ENCODE measurements at places on chromosomes 12 and 14.

GRCh38 chr12:124296916-124297351 lies 2.0 kb downstream of the RFLNA start:
- DNase-seq, result no peak

GRCh38 chr14:24237463-24237955 lies 4.8 kb downstream of the GMPR2 start:
- no peak for DNase-seq

DNA sequence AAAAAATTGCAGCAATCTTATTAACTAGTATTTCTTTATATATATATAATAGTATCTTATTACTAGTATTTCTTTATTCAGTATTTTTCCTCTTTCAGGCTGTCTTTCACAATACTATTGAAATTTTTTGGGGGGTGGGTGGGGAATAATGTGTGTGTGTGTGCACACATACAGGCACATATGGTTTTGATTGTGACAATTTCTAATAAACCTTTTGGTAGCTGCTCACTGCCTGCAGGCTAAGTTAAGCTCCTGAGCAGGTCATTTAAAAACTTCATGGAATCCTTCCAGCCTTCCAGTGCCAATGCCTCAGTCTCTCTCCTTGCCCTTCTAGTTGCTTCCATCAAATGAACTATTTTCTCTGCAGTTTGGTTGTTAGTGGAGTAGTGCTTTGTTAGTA lies 490.1 kb downstream of the PCNX1 start:
- no peak for DNase-seq

DNA sequence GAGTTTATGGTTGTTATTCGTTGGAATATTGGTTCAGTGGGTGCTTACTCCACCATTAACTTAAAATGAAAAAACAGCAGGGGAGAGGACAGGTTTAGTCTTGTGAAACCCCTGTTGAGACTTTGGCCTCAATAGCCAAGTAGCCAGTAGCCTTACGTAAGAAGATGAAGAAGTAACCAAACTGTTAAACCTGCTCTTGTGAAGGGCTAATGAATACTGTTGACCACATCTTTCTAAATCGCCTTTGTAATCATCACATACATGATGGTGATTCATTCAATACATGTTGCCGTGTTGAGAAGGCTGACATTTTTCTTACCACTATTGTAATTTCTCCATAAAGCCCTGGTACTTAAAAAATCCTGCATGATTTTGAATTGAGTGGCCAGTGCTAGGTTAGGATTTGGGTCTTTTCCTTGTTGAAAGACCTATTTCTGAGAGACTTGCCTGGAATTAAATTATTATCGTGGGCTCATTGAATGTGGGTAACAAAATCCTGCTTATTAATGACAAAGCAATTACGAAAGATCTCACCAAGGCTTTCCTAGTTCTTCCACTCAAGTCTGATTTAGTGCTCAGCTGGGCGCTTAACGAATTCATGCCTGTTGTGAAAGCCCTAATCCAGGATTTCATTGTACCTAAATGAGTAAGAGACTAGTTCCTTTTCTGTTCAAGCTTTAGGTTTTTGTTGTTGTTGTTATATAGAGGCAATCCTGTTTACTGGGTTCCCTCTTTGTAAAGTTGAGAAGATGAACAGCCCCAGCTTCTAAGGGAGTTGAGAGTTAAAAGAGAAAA lies 333.1 kb downstream of the FUT8 start:
- no peak for DNase-seq

DNA sequence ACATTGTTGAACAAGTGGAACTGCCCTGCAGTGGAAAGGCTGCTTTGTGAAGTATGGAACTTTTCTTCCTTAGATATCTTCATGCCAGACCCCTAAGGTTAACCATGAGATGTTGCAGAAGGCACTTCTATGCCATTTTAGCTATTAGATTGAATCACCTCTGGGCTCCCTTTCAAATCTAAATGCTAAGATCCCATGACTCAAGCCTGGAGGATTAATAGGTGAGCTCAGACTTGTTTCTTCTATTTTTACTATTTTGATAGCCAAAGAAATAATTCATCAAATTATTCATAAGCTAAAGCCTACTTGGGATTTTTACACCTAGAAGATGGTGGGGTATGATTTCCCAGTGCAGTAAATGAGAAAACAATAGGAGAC lies 64.3 kb downstream of the DAD1 start:
- no peak for DNase-seq

DNA sequence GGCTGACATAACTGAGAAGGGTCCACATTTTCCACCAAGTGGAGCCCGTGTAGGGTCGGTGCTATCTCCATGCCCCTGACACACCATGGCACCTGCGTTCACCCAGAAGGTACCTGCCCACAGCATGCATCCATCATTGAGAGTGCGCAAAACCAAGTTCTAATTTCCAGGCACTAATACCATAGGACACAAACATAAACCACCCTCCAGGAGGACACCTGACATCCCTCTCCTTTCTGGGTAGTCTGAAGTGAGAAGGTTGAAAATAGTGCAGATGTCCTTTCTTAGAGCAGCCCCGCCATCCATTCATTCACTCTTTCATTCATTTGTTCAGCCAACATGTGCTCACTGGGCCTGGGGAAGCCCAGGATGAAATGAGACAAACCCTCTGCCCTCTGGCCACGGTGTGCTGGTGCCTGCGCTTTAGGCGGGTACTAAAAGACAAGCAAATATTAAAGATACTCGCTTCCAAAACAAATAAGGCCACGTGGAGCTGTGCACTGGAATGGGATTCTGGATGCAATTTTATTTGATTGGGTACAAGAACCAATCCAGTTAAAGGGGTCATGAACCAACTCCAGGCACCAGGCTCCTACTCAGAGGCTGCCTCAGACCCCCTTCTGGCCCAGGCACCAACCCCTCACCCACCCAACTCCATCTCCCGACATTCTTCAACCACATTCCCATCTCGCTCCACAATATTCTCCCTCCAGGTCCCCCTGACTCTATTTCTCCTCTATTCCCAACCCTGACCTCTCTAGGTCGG lies 1.2 kb downstream of the TTC7B start:
- no peak for DNase-seq

DNA sequence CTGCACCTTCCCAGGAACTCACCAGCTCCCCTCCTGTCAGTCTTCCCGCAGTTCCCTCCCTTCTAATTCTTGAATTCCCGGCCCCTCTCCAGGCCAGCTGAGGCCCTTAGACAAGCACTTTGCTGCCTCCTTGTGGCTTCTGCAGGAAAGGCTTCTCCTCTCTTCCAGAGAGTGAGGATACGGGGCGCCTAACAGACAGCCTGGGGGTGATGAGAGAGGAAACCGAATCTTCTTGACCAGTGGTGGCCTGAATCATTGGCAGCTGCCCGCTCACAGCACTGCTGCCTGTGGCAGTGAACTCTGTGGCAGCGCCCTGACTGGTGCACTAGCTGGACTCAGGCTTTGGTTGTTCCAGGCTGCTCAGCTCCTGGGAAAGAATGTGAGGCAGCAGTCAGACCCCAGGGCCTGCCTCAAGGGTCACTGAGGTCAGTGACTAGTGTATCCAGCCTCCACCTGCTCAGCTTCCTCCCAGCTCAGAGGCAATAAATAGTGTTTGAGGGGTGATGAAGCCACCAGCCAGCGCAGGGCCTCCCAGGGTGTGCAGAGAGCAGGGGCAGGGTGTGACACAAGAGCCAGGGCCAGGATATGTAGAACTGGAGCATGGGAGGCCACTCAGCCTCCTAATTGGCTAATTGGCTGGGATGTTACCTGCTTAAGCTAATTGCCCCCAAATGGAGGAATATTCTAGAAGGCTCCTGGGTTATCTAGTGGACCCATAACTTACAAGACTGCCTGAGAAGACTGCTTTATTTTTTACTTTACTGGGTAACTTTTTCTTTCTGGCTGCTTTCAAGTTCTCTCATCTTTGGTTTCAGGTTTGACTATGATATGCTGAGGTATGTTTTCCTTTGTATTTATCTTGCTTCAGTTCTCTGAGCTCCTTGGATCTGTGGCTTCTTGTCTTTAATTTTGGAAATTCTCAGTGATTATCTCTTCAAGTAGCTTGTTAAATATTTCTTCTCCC lies 12.9 kb upstream of the MCRS1 start:
- DNase-seq, result peak; percentile 85

GRCh38 chr14:26204728-26205479 lies 392.9 kb downstream of the NOVA1 start:
- DNase-seq, result peak; percentile 31

GRCh38 chr12:114747012-114747858 lies 63.3 kb upstream of the TBX3 start:
- no peak for DNase-seq

DNA sequence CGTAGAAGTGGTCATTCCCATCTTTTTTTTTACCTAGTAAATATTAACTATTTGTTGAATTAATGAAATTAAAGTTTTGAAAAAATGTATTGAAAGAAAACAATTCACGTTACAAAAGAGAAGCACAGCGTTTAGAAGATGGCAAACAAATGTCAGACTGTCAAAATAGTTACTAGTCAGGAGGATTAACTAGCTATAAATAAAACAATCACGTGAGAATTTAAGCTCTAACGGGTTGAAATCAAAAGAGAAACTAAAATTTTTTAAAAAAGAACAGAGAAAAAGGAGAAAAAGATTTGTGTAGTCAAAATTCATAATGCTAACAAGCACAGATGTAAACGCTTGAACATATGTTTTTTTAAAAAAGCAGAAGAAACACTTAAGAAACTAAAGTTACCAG lies 26.4 kb downstream of the DDHD1 start:
- no peak for DNase-seq

- no peak for DNase-seq
Observed at GRCh38 chr14:104216457-104216856, 78.1 kb downstream of the KIF26A start.

- DNase-seq, result no peak
Observed at GRCh38 chr12:63525831-63526230, 142.5 kb downstream of the DPY19L2 start.

- no peak for DNase-seq
Observed at GRCh38 chr12:4539167-4539870, 629 bp downstream of the RAD51AP1 start.

- no peak for DNase-seq
Observed at GRCh38 chr14:73168274-73168673, 32.0 kb downstream of the PSEN1 start.

- DNase-seq, result peak; percentile 97
Observed at GRCh38 chr12:57771873-57772428, at the start of gene METTL1. Gene METTL1 (minus strand): TSS chr12:57772105. CDS start chr12:57772083, 22 bp downstream.

DNA sequence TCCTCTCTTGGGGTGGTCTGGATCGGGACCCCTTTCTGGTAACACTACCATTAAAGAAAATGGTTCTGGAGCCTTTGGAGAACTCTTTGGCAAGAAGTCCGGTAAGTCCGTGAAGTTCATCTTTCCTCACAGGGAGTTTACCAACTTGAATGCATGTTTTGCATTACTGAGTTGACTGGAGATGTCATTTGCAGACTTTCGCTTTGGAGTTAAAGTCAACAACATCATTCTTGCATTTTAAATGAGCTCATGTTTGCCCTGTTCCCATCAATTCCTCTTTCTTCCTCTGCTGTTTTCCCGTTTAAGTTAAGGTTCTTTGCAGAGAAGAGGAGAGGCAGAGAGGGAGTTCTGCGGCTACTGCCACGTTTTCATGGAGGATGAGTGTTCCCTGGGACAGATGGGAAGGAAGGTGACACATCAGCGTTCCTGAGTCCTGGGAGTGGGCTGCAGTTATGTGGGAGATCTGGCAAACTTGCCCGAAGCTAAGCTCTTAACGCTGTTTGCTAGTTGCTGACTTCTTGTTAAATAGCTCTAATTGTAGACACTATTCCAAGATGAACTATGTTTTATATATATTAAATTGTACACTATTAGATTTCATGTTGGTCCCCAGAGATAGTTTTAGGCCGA lies 18.8 kb upstream of the PRICKLE1 start:
- no peak for DNase-seq

DNA sequence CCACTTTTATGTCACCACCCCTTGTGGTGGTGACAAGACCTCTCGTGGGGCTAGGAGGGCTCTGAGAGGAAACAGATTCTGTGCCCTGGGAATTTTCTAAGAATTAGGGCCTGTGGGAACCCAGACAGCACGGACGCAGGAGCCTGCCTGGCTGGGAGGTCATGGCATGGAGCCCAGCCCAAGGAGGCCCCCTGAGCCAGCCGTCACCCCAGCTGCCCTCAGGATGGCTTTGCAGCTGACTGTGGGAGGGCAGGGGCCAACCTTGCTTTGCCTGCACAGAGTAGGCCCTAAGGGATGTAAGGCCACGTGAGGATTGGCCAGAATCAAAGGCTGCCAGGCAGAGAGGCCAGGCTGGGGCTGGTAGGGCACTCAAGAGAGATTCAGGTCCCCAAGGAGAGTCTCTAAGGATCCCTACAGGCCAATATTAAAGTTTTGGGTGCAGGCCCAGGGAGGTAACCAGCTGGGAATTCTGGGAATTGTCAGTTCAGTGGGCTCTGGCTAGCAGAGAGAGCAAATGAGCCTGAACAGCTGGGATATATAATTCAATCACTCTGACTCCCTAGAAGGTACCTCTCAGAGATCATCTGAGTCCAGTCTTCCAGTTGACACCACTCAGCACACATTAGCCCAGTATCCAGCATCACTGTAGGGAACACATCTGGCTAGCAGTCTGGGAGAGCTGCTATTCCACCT lies 6.4 kb downstream of the LTBP2 start:
- no peak for DNase-seq

- no peak for DNase-seq
Observed at GRCh38 chr14:100317389-100317788, 5.8 kb upstream of the SLC25A47 start.

DNA sequence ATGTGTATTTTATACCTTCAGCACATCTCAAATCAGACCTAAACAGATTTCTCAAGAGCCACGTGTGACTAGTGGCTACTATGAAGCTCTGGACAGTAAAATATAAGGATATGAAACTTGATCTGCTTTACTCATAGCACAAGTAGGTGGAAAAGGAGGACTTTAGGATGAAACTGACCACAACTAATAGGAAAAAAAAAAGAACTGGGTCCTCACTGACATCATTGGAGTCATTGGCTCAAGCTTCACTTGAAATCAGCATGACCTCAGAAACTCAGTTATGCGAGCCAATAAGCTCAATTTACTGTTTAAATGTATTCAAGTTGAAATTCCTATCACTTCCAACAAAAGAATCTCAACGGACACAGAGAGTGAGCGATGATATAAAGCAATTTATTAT lies 34.1 kb upstream of the CIT start:
- peak; percentile 64 for DNase-seq

- no peak for DNase-seq
Observed at GRCh38 chr12:1630133-1630826, 1.2 kb downstream of the WNT5B start.

- no peak for DNase-seq
Observed at GRCh38 chr12:97939156-97939555, 476.6 kb downstream of the RMST start.

GRCh38 chr12:130434560-130434959 lies 96.9 kb downstream of the PIWIL1 start:
- no peak for DNase-seq
